Fibroblast of lung (primary cell): ENCODE measurements at places on chromosomes 2 and 18. TPM values are rescaled to one million over a fixed set of nuclear protein-coding genes. Genes with fewer than 3 reads are reported as not detected.

Gene ANTXR1
- total RNA-seq = 44.6 and 45.5 TPM in 2 replicates

Gene DES
- total RNA-seq = 34.7 and 69.3 TPM in 2 replicates

Gene ATOH8
- total RNA-seq = 19.0 and 19.2 TPM in 2 replicates

Gene ASAP2
- total RNA-seq = 16.4 and 19.2 TPM in 2 replicates

Gene RNF125
- 0.26 and 0.33 TPM in 2 replicates for total RNA-seq

Gene EVA1A
- 16.2 and 31.7 TPM in 2 replicates for total RNA-seq

Gene MRO
- total RNA-seq = under 0.01 TPM in 2 replicates

Gene FEZ2
- total RNA-seq = 55.2 and 64.7 TPM in 2 replicates

Gene MARCHF4
- 0.26 and 1.3 TPM in 2 replicates for total RNA-seq
